ENCODE measurements at places on chromosomes 12 and 14.

DNA sequence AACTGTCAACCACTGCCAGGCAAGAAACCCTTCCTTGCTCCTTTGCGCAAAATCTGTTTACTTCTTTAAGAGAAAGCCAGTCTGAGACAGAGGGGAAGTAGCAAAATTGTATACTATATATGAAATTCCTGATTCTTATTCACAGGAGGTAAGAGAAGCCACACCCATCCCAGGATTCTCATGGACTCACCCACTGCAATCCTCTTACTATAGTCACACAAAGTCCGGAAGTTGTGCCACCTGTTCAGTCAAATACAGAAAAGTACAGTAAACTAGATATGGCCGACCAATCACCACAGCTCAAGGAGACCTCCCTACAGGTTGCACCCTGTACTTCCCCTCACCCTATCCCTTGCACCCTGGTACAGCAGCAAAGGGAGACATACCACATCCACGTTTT is 2.9 kb downstream of the PRMT5 start:
- DNase-seq: no peak

GRCh38 chr14:76277586-76278130 is 98.3 kb upstream of the ESRRB start:
- DNase-seq: no peak

GRCh38 chr14:100836941-100837804 is 11.3 kb downstream of the MEG3 start:
- no peak for DNase-seq

DNA sequence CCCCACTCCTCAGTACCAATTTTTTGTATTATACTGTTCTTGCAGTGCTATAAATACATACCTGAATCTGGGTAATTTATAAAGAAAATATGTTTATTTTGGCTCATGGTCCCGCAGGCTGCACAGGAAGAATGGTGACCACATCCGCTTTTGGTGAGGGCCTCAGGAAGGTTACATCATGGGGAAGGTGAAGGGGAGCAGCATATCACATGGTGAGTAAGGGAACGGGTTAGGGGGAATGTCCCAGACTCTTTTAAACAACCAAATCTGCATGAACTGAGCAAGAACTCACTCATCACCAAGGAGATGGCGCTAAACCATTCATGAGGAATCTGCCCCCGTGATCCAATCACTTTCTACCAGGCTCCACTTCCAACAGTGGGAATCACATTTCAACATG is 40.0 kb downstream of the OSBPL8 start:
- DNase-seq: peak; percentile 17

- DNase-seq: no peak
Measured at GRCh38 chr12:51238037-51238509, 553 bp upstream of the DAZAP2 start.

GRCh38 chr14:22485178-22485577 is 103.8 kb downstream of the DAD1 start:
- no peak for DNase-seq
